ENCODE measurements at places on chromosomes 2 and 18. TPM values are rescaled to one million over a fixed set of nuclear protein-coding genes. Genes with fewer than 3 reads are reported as not detected.

SCN2A gene
- total RNA-seq = not detected

ACADL gene
- not detected for total RNA-seq

- DNase-seq = no peak
These were observed 182.3 kb downstream of the RDH14 start for GRCh38 chr2:18378020-18378653.

DNA sequence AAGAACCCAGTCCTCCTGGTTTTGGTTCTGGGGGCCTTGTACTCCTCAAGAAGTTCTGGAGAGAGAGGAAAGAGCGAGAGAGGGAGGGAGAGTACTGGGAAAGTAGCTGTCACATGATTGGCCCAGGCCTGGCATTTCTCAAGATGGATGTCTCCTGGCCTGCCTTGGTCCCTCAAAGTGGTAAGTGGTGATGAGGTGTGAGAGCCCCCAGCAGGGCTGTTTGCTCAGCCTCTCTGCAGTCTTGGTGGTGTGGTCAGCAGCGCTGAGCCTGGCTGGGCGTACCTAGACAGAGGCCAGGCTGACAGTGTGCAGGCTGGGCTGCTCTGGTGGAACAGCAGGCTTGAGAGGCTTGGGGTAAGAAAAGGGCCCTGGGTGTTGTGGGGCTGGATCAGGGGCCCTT is 2.5 kb downstream of the SPEG start:
- no peak for DNase-seq

GRCh38 chr2:164456619-164457018 is 164.7 kb downstream of the GRB14 start:
- DNase-seq = no peak

- no peak for DNase-seq
These were observed 55.8 kb downstream of the DOCK10 start for GRCh38 chr2:224986477-224986876.

DNA sequence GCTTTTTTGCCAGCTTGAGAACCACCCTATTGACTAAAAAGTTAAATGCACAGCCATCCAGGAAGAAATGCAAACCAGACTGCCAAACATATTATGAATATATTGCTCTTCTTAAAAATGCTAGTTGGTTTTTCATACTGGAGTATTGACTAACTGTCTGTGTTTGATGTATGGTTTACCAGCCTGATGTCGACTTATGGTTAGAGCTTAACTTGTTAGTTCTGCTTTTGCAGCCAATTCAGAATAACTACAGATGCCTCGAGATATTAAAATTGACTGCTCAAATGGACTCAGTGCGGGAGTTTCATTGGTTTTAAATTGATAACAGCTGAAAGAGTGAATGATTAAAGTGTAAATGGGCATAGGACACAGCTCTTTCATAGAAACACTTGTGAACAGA is 369.8 kb downstream of the ARHGAP15 start:
- no peak for DNase-seq

- no peak for DNase-seq
These were observed 246.5 kb upstream of the SPRED2 start for GRCh38 chr2:65678779-65679391.

DNA sequence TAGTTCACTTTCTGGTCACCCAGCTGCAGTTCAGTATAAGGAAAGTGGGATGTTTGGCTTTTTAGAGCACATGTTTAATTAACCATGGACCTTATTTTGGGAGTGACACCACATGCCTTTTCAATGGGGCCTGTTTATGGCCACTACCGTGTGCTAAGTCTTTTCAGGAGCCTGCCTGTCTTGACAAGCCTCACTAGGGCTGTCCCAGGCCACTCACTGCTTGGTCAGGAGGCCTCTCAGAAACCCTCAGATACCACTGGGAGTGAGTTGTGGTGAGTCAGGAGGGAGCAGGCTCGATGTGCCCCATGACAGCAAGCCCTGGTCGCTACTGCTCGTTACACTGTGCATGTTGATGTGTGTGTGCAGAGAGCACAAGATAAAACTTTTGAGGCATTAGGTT is 123.0 kb downstream of the MAP4K4 start:
- no peak for DNase-seq

DNA sequence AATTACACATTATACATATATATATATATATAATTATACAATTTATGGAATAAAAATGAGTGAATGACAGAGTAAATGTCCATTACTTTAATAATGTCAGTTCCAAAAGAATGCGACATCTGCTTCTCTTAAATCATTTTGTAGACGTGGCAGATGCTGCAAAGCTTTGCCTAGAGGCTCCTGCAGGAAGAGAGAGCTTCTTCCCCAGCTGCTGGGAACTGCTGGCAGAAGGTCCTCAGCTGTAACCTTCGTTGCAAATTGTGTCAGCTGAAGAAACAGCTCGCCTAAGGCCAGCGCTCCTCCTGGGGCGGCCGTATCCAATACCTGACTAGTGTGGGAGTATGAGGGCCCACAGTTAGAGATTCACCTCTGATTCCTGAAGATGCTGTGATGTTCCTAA is 9.6 kb upstream of the THNSL2 start:
- DNase-seq = no peak

DNA sequence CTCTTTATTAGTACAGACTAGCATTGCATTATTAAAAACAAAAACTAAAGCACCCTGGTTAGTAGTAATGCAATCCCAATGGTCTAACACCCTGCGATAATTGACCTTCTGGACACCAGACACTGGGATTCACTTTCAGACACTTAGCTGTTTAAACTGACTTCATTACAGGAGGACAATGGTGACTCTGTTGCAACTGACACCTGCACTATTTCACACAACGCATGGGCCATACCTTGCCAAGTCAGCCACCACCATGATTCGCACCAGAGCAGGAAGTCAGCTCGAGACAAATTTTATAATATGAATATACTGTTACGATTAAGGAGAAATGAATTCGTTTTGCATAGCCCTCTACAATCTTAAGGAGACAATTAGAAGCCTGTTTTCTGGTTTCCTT is 150.7 kb downstream of the MEIS1 start:
- DNase-seq = no peak

- DNase-seq = no peak
These were observed 39.1 kb downstream of the B3GNT2 start for GRCh38 chr2:62234755-62235655.
